ENCODE measurements at places on chromosomes 6 and 20. TPM values are rescaled to one million over a fixed set of nuclear protein-coding genes. Genes with fewer than 3 reads are reported as not detected.

The SEC63 gene
- 112 TPM for total RNA-seq

- H3K27me3 ChIP-seq = no peaks in the 10 kb centered on the region
- H3K27ac ChIP-seq = no peak overlapping the region
- DNase-seq = no peak
- H3K4me1 ChIP-seq = no peaks in the 10 kb centered on the region
- H3K4me3 ChIP-seq = no peak overlapping the region
- no peaks in the 10 kb centered on the region for H3K36me3 ChIP-seq
These were observed 85.9 kb upstream of the TRAF3IP2 start for GRCh38 chr6:111691345-111692225.

DNA sequence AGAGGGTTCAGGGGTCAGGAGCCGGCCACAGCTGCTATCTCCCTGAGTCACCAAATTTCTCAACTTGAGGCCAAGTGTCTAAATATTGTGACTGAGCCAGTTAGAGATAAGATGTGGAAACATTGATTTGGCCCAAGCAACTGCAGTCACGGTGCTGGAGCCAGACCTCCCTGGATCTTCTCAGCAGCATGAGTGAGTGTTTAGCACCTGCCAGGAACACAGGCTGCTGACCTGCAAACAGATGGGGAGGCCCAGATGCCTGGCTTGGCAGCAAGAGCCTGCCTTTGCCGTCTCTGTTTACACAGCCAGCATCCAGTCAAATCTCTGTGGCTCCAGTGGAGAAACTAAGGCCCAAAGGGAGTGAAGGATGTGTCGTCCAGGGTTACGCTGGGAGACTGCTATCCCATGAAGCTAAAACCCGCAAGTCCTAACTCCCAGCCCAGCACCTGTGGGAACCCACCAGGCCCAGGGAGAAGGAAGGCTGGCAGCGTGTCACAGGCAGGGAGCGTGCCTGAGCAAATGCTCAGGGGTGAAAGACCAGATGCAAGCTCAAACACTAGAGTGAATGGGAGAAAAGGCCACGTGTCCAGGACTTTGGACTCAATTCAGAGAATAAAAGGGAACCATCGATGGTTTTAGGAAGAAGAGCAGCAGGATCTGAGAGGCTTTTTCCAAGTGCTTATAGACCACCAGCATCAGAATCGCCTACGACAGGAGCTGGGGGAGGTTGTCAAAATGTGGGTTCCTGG lies 15.9 kb upstream of the PTGIS start:
- DNase-seq = peak; percentile 85
- no peaks in the 10 kb centered on the region for H3K27me3 ChIP-seq
- H3K4me3 ChIP-seq = no peak overlapping the region
- H3K36me3 ChIP-seq = no peaks in the 10 kb centered on the region
- peak overlapping the region; percentile 77 for H3K27ac ChIP-seq
- H3K4me1 ChIP-seq = peaks cover 4% of the 10 kb centered on the region

DNA sequence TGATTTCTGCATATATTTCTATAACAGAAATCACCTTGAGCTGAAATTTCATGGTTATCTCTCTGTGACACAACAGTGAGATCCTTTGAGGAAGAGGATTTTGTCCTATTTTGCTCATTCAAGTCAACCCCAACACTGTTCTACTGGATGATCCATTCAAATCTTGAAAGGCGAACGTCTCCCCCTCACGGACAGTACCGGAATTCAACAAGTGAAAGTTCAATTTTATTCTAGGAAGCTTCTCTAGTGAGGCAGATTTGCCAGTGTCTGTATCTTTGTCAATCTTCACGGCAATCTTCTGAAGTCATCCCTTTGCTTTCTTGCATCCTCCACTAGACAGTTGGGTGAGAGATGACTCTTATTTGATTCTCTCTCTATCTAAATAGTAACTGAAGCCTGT lies 91.7 kb upstream of the PDE7B start:
- no peaks in the 10 kb centered on the region for H3K36me3 ChIP-seq
- H3K4me3 ChIP-seq = no peak overlapping the region
- DNase-seq = no peak
- H3K27ac ChIP-seq = no peak overlapping the region

DNA sequence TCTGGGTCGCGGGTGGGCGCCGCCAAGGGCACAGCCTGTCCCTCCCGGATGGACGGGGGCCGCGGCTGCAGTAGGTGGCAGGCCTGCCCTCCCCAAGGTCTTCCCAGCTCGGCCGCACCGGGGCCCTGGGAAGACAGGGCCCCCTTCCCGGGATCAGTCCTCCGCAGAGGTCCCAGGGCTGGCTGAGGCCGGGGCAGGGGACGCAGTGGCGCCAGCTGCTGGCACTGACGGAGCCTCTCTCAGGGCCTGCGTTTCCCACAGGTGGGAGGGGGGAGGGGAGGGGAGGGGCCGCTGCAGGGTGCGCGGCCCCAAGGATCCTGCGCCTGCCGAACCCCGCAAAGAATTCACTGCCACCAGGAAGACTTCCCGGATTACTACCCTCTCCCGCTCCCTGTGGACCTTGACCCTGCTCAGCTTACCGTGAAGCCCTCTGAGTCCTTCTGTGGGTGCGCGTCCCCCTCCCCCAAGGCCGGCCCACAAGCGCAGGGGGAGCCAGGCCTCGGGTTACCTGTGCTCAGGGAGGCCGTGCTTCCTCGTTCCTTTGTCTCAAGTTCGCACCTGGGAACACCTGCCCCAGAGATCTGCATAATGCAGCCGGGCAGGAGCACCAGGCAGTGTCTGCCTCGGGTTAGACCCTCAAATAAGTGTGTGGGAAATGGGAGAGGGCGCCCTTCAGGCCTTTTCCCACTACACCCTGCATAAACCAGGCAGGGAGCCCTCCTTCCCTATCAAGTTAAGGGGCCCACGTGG lies 5.1 kb downstream of the LZTS3 start:
- H3K4me3 ChIP-seq = no peak overlapping the region
- no peaks in the 10 kb centered on the region for H3K4me1 ChIP-seq
- no peaks in the 10 kb centered on the region for H3K27me3 ChIP-seq

- H3K4me1 ChIP-seq = peaks cover 11% of the 10 kb centered on the region
- no peak overlapping the region for H3K4me3 ChIP-seq
- H3K27me3 ChIP-seq = no peaks in the 10 kb centered on the region
- DNase-seq = no peak
- H3K27ac ChIP-seq = no peak overlapping the region
- H3K36me3 ChIP-seq = no peaks in the 10 kb centered on the region
These were observed 37.3 kb downstream of the MAPK14 start for GRCh38 chr6:36064770-36065396.

GRCh38 chr20:54197621-54198604 lies 10.0 kb upstream of the PFDN4 start:
- no peaks in the 10 kb centered on the region for H3K36me3 ChIP-seq
- DNase-seq = no peak
- H3K4me3 ChIP-seq = no peak overlapping the region
- H3K27ac ChIP-seq = no peak overlapping the region

DNA sequence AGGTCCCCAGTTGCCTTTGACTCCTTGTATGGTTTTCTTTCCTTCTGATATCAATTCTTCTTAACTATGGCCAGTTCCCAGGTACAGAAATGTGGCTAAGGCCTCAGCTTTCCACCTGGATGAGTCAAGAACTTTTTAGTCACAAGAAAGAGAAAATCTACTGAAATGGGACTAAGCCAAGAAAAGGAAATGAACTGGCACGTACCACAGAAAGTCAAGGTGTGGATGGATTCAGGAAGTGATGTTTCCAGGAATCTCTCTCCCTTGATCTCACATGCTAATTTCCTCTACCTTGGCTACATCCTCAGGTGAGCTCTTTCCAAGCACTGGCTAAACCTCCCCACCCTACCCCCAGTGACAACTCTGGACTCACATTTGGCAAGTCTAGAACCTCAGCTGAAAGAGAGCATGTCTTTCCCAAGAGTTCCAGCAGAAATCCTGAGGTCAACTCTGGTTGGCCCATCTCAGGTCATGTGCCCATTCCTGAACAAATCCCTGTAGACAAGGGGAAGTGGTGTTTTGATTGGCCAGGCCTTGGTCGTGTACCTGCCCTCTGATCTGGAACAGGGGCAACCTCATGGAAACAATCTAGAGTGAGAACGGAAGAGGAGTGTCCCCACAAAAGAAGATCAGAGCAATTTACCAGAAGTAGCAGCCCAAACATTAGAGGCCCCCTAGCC lies 205.3 kb downstream of the NFATC2 start:
- no peak for DNase-seq
- no peaks in the 10 kb centered on the region for H3K36me3 ChIP-seq
- H3K4me3 ChIP-seq = no peak overlapping the region
- H3K4me1 ChIP-seq = no peaks in the 10 kb centered on the region
- H3K27me3 ChIP-seq = no peaks in the 10 kb centered on the region
- H3K27ac ChIP-seq = no peak overlapping the region

The KHDC1L gene
- total RNA-seq = not detected

The MED20 gene
- 16.1 TPM for total RNA-seq

- no peaks in the 10 kb centered on the region for H3K36me3 ChIP-seq
- H3K27ac ChIP-seq = no peak overlapping the region
- DNase-seq = no peak
- H3K4me1 ChIP-seq = peaks cover 14% of the 10 kb centered on the region
- H3K27me3 ChIP-seq = no peaks in the 10 kb centered on the region
These were observed 47.0 kb upstream of the DST start for GRCh38 chr6:56689663-56690062.

DNA sequence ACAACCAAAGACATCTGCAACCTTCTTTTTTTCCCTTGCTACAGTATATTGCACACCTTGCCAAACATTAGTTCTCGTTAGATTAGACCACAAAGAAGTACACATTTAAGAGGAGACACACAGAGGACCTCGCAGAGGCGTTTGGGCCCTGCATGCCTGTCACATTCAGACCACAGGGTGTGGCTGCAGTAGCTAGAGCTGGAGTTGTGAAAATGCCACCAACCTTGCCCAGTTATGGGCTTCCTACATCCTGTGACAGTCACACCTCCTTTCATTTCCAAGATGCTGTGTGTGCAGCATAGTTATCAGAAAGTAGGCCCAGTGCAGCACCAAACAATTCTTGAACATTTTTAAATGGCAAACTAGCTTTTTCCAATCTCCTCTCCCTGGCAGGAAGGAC lies 2.4 kb downstream of the SYNE1 start:
- H3K4me1 ChIP-seq = no peaks in the 10 kb centered on the region
- H3K27ac ChIP-seq = no peak overlapping the region
- H3K36me3 ChIP-seq = no peaks in the 10 kb centered on the region
- H3K4me3 ChIP-seq = no peak overlapping the region
- no peak for DNase-seq
- H3K27me3 ChIP-seq = no peaks in the 10 kb centered on the region

DNA sequence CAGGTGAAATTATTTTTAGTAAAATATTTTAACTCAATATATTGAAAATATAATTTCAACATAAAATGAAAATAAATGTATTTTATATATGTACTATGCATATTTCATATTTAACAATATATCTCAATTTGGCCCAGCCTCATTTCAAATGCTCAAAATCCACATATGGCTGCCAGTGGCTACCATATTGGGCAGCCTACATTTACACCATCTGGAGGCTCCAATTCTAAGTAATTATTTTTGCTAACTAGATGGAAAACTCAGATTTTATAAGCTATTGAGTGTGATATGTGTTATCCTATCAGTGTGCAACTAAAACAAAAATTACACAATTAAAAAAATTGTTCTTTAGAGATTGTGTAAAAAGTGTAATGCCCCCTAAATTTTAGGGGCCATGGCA lies 96.9 kb downstream of the SOX4 start:
- H3K27me3 ChIP-seq = no peaks in the 10 kb centered on the region
- no peak for DNase-seq
- H3K27ac ChIP-seq = no peak overlapping the region

DNA sequence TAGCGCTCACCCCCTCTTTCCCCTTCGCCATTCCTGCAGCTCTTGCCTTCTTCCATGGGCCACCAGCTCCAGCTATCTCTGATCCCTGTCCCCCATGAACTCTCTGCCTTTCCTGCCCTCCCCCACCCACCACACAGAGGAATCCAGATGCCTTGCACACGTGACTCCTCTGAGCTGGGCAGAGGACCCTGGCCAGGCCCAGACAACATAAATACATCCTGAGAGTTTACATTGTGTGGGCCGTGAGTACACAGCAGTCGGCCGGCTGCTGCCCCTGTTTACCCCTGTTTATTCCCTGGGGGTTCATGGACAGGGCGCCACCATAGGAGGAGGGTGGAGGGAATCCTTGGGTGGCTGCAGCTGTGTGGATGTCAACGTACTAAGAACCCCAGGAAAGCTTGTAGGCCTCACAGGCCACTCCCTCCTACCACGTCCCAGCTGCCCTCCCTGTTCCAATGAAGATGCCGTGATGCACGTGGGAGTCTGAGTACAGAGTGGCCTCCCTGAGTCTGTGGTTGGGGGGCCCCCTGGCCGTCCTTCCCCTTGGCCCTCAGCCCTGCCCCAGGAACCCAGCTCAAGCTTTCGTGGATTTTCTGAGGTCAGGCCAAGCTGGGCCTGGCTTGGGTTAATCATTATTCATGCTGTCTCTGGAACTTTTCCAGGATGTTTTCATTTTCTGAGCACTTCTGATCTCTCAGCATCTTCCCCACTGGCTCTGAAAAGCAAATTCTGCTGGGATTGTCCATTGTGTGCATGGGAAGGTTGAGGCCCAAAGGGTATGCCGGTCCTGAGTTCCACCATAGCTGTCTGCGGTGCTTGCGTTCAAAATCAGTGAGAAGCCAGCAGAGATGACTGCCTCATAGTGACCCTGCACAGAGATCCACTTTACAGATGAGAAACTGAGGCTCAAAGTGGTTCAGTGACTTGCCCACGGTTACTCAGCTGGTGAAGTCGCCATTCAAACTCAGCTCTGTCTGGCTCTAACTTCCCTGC lies 136.3 kb downstream of the MRPL14 start:
- DNase-seq = peak; percentile 62
- no peaks in the 10 kb centered on the region for H3K4me1 ChIP-seq
- H3K36me3 ChIP-seq = no peaks in the 10 kb centered on the region
- H3K4me3 ChIP-seq = no peak overlapping the region
- no peaks in the 10 kb centered on the region for H3K27me3 ChIP-seq
- H3K27ac ChIP-seq = no peak overlapping the region
